ENCODE measurements at places on chromosomes 6 and 20. TPM values are rescaled to one million over a fixed set of nuclear protein-coding genes. Genes with fewer than 3 reads are reported as not detected.

- no peak for DNase-seq
Observed at GRCh38 chr20:55449091-55449490, 556.2 kb downstream of the CBLN4 start.

DNA sequence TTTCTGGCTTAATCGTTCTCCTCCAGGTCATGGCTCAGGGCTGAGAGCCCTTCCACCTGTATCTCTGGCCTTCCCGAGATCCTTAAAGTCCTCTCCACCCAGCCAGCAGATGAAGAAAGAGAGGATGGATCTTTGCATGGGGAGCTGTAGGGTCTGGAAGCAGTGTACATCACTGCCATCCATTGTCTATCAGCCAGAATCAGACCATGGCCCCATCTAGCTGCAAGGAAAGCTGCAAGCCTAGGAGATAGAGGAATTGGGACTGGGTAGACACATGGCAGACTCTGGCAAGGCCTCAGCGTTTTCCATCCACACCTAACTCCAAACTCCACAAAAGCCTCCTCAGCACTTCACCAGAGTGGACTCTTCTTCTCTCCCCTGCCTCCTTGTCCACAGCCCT, 113.8 kb upstream of the MAFB start:
- DNase-seq = no peak

DNA sequence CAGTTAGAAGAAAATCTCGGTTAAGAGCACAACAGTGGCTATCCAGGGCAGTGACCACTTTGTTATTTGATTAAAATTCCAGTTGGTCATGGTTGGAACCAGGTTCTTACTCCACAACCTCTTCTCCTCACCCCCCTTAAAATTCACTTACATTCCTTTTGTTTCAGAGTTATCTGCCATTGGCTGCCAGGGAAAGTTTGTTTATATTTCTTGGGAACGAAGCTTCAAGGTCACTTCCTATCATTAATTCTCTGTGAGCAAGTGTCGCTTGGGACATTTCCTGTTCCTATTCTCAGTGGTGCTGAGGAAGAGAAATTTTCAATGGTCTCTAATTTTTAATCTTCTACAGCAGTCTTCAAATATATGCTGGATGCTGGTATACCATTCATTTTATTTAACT, 121.1 kb upstream of the COL21A1 start:
- DNase-seq = no peak

DNA sequence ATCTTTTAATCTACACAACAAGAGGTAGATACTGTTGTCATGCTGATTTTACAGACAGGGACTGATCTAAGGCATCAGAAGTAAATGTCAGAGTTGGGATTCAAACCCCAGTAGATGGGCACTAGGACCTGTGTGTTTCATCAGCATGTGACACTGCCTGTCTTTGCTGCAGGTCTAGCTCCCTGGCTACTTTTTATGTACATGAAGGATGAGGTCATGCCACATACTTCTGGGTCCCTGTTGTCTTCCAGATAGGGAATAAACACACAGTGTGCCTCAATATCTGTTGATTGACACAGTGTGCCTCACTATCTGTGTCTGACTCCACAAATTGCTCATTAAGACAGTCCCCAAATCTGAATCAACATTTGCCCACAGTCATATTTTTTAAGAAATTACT, 106.9 kb downstream of the TFAP2B start:
- DNase-seq = no peak

DNA sequence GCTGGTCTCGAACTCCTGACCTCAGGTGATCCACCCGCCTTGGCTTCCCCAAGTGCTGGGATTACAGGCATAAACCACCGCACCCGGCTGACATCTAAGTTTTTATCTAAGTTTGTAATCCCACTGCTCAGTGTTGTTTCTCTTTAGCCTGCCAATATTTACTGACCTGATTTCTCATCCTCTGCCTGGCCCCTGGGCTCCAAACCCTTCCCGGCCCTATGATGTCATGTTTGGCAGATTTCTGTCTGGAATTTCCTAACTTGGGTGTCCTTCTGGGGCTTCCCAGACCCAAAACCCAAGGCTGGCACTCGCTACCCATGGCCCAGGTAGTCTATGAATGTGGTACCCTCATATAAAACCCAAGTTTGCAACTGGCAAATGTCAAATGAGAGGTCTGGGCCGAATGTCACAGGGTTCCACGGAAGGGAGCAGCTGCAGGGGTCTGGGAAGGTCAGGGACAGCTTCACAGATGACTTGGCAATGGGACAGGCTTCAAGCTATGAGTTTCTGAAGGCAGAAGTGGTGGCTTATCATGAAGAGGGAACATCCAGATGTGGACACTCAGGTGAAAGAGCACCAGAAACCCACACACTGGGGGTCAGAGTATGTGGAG, 54.9 kb downstream of the TMEM170B start:
- DNase-seq = no peak

GRCh38 chr6:35287671-35288396, 9.8 kb upstream of the DEF6 start:
- no peak for DNase-seq

GRCh38 chr20:47561180-47561579, 59.5 kb downstream of the NCOA3 start:
- no peak for DNase-seq

- DNase-seq = no peak
Observed at GRCh38 chr6:135280375-135281136, 99.4 kb downstream of the MYB start.

- peak; percentile 21 for DNase-seq
Observed at GRCh38 chr20:63100174-63100925, 93.6 kb upstream of the BHLHE23 start.

DNA sequence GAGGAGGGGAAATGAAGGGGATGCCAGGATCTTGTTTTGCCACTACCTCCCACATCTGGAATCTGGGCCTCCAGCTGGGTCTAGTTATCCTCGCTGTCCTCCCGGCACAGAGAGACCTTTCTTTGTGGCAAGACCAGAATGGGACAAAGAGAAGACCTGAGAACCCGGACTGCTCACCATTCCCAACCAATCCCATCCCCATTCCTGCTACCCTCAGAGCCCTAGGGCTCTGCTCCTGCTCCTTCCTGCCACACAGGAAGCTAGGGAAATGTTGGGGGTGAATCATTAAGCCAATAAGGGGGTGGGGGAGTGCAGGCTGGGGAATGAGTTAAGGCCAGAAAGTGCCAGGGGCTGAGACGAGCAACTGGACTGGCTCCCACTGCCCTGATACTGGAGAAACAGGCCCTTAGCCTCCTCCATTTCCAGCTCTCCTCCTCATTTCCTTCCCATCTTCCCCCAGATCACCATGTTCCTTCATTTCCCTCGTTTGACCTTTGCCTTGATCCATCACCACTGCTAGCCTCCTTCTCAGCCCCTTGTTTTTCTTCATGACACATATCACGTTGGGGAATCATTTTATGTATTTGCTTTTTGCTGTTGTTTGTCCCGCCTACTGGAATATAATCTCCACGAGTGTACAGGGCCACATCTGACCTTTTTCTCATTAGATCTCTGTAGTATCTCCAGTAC, 4.6 kb upstream of the IER3 start:
- no peak for DNase-seq

- DNase-seq = no peak
Observed at GRCh38 chr6:164178679-164179332, 764.3 kb downstream of the QKI start.

- no peak for DNase-seq
Observed at GRCh38 chr6:2913621-2914317, 10.7 kb upstream of the SERPINB9 start.

- DNase-seq = no peak
Observed at GRCh38 chr6:119764927-119765681, 415.5 kb upstream of the MAN1A1 start.

- no peak for DNase-seq
Observed at GRCh38 chr20:53578492-53579222, 15.0 kb downstream of the ZNF217 start.

DNA sequence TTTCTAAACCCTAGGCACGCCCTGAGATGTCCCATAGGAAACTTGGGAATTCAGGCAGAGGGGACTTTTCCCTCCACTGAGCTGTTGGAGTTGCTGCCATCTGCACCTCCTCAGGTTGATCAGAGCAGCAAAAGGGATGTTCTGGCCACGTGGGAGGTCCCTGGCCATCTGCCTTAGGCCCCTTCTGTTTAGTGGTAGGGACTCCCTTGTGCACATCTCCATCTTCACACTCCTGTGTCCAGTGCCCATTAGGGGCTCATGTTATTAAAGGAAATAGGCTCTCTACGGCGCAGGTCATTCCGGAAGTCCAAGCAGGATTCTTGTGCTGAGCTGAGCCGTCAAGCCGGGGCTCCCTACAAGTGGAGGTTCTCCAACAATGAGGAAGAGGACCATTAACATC, 237.8 kb upstream of the RIN2 start:
- DNase-seq = no peak

- DNase-seq = peak; percentile 60
Observed at GRCh38 chr6:141562186-141562811, 570.4 kb upstream of the GJE1 start.

- no peak for DNase-seq
Observed at GRCh38 chr20:41510224-41510623, 108.0 kb downstream of the CHD6 start.

- no peak for DNase-seq
Observed at GRCh38 chr6:27026361-27026760, 221.1 kb upstream of the PRSS16 start.

- DNase-seq = no peak
Observed at GRCh38 chr20:36120991-36121390, 33.5 kb upstream of the EPB41L1 start.

- peak; percentile 23 for DNase-seq
Observed at GRCh38 chr20:23018941-23019340, 16.2 kb upstream of the SSTR4 start.

- no peak for DNase-seq
Observed at GRCh38 chr6:90494067-90494780, 92.6 kb downstream of the MAP3K7 start.

Gene MCCD1
- not detected for total RNA-seq

Gene RNF5
- total RNA-seq = 63.8 TPM

Gene JAG1
- total RNA-seq = 81.6 TPM

Gene PDYN
- not detected for total RNA-seq

Gene DTD1
- 31.6 TPM for total RNA-seq

Gene SLC13A3
- total RNA-seq = 21.0 TPM

Gene HAO1
- total RNA-seq = not detected

Gene COL21A1
- 31.4 TPM for total RNA-seq

Gene SNAI1
- total RNA-seq = 32.6 TPM

Gene METTL24
- total RNA-seq = 2.7 TPM

Gene CNR1
- 3.5 TPM for total RNA-seq

Gene TCP11
- not detected for total RNA-seq

Gene SLPI
- total RNA-seq = 95.5 TPM

Gene PPP1R14C
- total RNA-seq = 0.27 TPM

Gene FOXF2
- 0.58 TPM for total RNA-seq

Gene DEFB128
- total RNA-seq = not detected

Gene ECT2L
- 0.49 TPM for total RNA-seq

All from sciatic nerve (tissue), 2 donors.